Placental pericyte (primary cell): ENCODE measurements at places on chromosomes 5 and 9. TPM values are rescaled to one million over a fixed set of nuclear protein-coding genes. Genes with fewer than 3 reads are reported as not detected.

The RNF208 gene
- 0.22 and 0.43 TPM in 2 replicates for total RNA-seq

The BBLN gene
- total RNA-seq: 40.3 and 41.9 TPM in 2 replicates

The LECT2 gene
- not detected in 2 replicates for total RNA-seq

The HK3 gene
- under 0.01 TPM in 1 of 2 replicates, not detected in the other for total RNA-seq

The ADRA1B gene
- under 0.01 and 0.44 TPM in 2 replicates for total RNA-seq

The EDIL3 gene
- 8.1 and 54.3 TPM in 2 replicates for total RNA-seq

The NOL6 gene
- total RNA-seq: 35.0 and 61.0 TPM in 2 replicates

The MRPL22 gene
- total RNA-seq: 12.5 and 20.9 TPM in 2 replicates

The TSLP gene
- total RNA-seq: 0.43 and 2.0 TPM in 2 replicates

The CRHBP gene
- total RNA-seq: 1.0 TPM in 1 of 2 replicates, not detected in the other

The BHMT2 gene
- 1.1 and 11.6 TPM in 2 replicates for total RNA-seq

The ARHGEF39 gene
- 0.44 and 6.3 TPM in 2 replicates for total RNA-seq

The FCN2 gene
- total RNA-seq: not detected in 2 replicates

The GAS1 gene
- 10.3 and 12.6 TPM in 2 replicates for total RNA-seq

The ZFP2 gene
- under 0.01 and 0.22 TPM in 2 replicates for total RNA-seq

The GPR151 gene
- total RNA-seq: not detected in 2 replicates

The IFNA21 gene
- total RNA-seq: not detected in 2 replicates

The SLC23A1 gene
- total RNA-seq: not detected in 2 replicates

The COL15A1 gene
- total RNA-seq: 5.4 and 108 TPM in 2 replicates
